Central memory CD4-positive, alpha-beta T cell (primary cell): ENCODE measurements at places on chromosomes 16 and 17.

GRCh38 chr16:29947897-29948296 is 14.0 kb upstream of the TMEM219 start:
- DNase-seq, result no peak

DNA sequence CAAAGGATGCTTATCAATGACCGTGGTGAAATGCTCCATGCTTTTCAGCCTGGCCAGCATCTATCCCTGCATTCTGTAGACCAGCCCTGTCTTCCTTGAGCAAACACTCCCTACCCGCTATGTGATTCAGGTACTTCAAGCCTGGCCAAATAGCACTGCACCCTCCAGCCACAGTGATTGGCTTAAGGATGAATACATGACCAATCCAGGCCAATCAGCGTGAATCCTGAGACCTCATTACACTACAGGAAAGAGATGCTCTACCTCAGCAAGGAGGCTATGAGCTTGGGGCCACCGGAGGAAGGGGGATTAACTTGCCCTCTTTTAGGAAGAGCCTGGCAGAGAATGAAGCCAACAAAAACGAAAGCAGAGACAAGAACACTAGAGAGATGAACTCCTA is 162.5 kb downstream of the ZNF423 start:
- DNase-seq, result no peak

DNA sequence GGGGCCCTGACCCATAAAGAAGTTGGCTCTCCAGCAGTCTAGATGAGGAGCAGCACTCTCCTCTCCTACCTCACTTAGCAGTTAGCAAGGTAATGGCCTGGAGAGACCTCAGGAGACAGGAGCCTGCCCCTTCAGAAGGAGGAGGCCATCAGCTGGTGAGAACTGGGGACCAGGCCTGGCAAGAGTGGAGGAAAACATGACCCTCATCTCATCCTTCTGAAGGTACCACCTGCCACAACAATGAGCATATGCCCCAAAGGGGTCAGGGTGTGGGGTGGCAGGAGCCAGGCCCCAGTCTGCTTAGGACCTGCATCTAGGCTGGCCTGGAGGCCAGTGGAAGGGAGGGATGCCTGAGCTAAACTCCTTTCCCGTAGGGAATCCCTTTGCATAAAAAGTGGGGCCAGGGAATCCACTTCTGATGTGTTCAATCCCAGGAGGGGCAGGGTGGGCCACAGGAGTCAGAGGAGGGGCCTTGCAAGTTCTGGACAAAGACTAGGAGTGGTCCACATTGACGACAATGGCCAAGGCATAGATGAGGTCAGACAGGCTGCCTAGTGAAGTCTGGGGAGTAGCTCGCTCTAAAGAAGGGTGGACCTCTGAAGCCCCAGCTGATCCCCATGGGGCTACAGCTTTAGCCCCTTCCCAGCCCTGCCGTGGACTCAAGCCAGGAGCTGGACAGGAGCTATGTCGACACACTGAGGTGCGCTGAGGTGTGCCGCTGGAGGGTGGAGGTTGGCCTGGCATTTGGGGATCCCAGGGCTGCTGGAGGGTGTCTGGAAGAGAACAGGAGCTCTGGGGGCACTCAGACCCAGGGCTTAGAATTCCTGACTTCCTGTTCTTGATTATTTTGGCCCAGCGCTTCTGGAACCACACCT is 986 bp downstream of the SEBOX start:
- DNase-seq, result no peak

- DNase-seq, result no peak
Measured at GRCh38 chr16:66131895-66132294, 234.6 kb upstream of the CDH5 start.

DNA sequence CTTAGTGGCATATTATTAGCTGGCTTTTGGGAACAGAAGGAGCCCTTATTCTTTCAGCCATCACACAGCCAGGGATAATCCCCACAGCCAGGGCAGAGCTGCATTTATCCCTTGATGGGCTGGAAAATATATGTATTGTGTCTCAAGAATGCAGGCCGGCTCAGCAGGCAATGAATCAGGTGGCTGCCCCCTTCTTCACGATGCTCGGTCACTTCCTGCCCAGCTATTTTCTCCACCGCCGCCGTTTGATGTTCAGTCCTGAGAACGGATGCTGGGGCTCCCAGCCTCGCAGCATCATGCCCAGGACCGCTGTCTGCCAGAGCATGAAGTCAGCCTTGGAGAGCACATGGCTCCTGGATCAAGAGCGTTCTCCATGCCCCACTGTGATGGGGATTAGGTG is 4.3 kb upstream of the MYH3 start:
- DNase-seq, result no peak

DNA sequence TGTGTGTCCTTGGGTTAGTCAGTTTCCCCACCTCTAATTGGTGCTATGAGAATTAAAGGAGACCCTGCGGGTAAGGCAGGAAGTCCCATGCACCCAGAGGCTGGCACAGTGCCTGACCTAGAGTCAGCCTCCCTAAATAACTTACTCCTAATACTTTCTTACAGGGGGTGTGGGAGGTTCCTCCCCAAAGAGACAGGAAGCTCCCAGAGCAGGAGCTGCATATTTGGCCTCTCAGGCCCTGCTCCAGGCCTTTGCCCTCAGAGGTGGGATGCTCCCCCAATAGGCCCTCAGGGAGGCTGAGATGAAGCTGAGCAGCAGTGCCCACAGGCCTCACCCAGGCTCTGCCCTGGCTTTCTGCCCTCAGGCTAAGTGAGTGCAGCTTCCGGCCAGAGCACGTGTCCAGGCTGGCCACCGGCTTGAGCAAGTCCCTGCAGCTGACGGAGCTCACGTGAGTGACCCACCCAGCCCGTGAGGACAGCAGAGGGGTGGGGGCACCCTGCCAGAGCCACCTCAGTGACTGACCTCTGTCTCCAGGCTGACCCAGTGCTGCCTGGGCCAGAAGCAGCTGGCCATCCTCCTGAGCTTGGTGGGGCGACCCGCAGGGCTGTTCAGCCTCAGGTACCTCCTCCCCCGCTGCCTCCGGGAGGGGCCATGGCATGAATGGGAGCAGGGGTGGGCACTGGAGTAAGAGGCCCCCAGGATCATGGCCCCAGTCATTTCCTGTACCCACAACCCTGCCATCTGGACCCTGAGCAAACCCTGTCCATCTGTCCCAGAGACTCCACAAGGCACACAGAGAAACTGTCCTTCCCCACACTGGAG is 31.1 kb upstream of the CPNE2 start:
- no peak for DNase-seq

DNA sequence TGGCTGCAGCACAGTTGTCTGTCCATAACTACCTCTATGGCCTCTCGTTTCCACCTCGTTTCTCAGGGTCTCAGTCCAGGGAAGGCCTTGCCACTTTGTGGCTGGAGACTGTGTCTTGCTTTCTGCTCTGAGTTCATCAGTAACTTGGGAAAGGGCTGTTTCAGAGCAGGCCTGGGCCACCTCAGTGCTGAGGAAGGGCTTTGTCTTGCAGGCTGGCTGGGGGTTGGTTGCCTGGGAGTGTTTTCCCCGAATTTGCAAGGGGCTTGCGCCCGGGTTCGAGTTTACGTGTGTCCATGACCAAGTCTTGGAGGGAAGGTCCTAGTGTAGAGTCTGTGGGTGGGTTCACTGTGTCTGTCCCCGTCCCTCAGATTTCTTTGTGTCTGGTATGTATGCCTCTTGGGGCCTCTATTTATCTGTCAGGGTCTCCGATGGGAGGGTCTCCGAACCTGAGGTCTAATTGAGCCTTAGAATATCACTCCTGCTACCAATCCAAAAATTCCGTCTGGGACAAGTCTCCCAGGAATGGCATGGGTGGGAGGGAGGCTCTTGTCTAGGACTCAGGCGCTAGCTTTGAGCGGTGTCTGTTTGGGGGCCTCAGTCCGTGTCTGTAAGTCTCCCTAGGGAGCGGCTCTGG is 594 bp upstream of the TGFB1I1 start:
- no peak for DNase-seq

- no peak for DNase-seq
Measured at GRCh38 chr17:64679710-64680216, 17.7 kb upstream of the SMURF2 start.

DNA sequence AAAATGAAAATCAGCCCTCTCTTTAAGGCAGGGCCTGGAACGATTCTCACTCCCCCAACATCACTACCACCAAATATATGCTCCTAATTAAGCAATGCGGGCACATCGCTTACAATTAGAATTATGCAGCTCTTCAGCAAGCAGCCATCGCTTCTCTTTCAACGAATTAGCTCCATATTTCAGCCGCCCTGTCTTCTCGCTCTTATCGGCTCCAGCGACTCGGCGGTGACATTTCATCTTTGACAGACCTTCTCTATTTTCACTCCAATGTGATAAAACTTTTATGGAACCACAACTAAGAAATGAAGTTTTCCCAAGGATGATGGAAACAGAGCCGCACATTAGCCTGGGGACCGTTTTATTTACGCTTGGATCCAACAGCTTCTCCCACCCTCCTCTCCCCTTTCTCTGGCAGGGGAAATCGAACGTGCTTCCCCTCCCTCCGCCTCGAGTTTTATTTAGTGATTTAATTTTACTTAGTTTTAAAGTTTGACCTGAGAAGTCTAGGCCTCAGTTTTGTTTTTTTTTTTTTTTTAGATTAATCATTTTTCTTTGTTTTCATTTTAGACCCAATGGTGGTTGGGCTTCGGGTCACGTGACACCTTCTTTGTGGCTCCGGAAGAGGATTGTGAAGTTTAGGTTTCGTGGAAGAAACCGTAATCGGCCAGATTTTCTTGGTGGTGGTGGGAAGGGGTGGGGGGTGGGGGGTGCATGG is 3.1 kb upstream of the HOXB2 start:
- DNase-seq, result peak; percentile 46

- peak; percentile 59 for DNase-seq
Measured at GRCh38 chr17:44350733-44351226, 5.7 kb downstream of the GRN start.

- DNase-seq, result no peak
Measured at GRCh38 chr17:12247761-12248160, 227.1 kb downstream of the MAP2K4 start.

DNA sequence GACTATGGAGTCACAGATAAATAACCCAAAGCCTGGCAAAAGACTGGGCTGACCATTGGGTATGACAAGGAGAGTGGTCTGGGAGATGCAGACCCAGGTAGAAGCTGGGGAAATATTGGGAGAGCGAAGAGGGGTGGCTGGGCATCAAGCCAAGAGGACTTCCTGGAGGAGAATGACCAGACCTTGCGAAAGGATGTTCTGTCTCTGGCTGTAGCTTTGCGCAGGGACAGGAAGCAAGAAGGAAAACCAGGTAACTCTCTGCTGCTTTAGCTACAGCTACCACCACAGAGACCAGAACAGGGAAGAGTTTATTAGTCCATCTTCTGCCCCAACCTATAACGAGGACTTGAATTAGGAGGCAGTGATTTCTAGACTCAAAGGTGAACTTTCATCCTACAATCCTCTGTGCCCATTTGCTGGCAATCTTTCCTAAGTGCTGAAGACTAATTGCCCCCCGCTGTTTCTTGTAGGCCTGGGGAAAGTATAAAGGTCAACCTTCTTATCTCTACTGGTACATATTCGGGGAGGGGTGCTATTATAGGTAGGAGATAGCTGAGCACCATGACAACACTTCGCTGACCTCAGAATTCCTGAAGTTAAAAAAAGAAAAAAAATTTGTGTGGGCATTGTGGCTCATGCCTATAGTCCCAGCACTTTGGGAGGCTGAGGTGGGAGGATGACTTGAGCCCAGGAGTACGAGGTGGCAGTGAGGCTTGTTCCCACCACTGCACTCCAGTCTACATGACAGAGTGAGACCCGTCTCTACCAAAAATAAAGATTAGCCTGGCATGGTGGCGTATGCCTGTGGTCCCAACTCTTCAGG is 19.1 kb upstream of the KIFC3 start:
- DNase-seq, result no peak

- no peak for DNase-seq
Measured at GRCh38 chr17:17874478-17874877, 37.7 kb upstream of the SREBF1 start.

- DNase-seq, result peak; percentile 31
Measured at GRCh38 chr17:76383546-76384221, 725 bp upstream of the SPHK1 start.

GRCh38 chr17:20133517-20133916 is 124.4 kb downstream of the SPECC1 start:
- DNase-seq, result no peak

GRCh38 chr17:48860456-48860855 is 29.6 kb downstream of the CALCOCO2 start:
- DNase-seq, result no peak

DNA sequence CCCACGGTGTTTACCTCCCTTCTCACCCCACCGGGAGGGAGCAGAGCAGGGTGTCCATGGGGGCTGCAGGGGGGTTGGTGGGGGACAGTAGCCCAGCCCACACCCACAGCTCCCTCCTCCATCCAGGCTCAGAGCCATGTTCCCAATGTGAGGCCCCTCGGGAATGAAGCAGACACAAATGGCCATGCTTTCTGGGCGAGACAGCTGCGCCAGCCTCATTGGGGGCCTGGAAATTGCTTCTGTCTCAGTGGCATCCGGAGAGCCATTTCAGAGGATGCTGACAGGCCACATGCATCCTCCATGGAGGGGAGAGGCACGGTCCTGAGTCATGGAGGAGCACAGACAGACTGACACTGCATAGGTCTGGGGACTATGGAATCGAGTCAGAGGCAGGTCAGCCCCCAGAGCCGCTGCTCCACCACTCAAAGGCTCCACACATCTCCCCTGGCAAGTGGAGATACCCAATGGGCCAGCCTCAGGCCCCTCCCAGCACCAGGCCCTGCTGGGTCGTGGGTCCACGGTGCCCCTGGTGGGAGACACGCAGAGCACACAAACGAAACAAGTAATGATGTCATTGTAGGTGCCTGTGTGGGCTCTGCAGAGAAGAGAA is 59.6 kb upstream of the ENPP7 start:
- DNase-seq, result no peak

- no peak for DNase-seq
Measured at GRCh38 chr16:22099256-22099975, 7.1 kb downstream of the VWA3A start.

DNA sequence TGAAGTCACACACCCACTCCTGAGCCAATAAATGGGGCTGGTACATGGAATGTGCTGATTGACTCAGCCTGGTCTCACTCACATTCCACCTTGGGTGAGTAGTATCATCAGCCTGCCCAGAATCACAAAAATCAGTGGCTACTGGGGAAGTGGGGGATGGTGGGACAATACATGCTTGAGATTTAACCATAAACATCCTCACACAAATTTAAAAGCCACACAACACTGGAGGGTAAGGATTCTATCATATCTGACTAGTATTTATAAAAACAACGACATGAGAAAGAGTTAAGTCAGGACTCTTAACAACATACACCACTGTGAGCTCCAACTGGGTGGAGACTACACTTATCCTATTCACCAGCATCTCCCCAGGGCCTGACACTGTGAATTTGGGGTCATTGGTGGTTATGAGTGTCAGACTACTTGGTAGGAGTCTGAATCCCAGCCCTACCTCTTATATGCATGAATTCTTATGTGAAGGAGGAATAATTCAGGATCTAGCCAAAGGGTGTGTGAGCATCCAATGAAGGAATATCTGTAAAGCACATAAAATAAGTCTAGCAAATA is 26.0 kb upstream of the IRX6 start:
- DNase-seq, result no peak

- DNase-seq, result no peak
Measured at GRCh38 chr17:38906460-38907228, 18.8 kb upstream of the LASP1NB start.

GRCh38 chr17:54967621-54968261 is 713 bp downstream of the COX11 start:
- peak; percentile 50 for DNase-seq
